ENCODE measurements at places on chromosomes 7 and 10.

DNA sequence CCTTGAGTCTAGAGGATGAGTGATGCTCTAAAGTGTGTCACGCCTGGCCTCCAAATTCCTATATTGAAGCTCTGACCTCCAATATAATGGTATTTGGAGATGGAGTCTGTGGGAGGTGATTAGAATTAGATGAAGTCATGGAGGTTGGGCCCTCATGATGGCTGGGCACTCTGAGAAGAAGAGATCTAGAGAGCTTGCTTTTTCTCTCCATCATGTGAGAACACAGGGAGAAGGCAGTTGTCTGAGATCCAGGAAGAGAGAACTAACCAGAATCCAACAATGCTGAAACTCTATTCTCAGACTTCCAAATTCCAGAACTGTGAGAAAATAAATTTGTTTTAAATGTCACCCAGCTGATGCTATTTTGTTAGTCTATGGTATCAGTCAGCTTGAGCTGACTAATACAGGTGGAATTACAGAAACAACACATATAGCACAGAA, 15.1 kb downstream of the RNF216 start:
- DNase-seq = no peak

DNA sequence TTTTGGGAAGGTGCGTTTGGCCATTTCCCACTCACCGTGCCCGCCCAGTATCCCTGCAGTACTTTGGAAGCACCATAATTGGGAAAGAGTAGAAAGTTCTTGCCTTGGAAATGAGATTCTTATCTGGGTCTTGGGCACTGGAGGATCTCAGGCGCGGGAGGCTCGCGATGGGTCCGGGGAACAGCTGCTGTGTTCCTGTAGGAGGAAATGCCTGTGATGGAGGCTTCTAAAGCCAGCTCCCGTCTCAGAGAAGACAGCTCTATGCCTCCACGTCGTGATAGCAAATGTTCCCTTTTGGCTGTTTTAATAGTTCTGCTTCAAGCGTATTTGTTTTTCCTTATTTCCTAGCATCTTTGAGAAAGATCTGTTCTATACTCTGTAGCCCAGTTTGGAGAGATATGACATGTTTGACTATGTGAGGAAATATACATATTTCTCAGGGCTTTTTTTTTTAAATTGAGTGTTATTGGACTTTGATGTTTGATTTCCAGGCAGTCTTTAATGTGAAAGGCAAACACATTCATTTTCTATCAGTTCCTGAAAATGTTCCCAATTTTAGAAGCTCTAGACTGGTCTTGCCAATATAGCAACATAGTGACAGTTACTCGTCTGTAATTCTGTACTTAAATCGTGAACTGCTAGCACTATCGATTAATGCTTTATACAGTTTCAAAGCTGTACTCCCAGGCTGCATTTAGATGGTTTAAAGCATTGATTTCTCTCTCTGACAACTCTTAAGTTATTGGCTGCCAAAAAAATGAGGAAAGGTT, 280.8 kb downstream of the DPP6 start:
- no peak for DNase-seq

- DNase-seq = no peak
These were observed 5.4 kb downstream of the COL13A1 start for GRCh38 chr10:69807122-69807521.

GRCh38 chr7:22598318-22598920, 98.4 kb upstream of the STEAP1B start:
- DNase-seq = no peak

GRCh38 chr7:90850066-90850465, 253.9 kb downstream of the CDK14 start:
- DNase-seq = no peak

- no peak for DNase-seq
These were observed 292.5 kb downstream of the GFRA1 start for GRCh38 chr10:115980470-115980869.

DNA sequence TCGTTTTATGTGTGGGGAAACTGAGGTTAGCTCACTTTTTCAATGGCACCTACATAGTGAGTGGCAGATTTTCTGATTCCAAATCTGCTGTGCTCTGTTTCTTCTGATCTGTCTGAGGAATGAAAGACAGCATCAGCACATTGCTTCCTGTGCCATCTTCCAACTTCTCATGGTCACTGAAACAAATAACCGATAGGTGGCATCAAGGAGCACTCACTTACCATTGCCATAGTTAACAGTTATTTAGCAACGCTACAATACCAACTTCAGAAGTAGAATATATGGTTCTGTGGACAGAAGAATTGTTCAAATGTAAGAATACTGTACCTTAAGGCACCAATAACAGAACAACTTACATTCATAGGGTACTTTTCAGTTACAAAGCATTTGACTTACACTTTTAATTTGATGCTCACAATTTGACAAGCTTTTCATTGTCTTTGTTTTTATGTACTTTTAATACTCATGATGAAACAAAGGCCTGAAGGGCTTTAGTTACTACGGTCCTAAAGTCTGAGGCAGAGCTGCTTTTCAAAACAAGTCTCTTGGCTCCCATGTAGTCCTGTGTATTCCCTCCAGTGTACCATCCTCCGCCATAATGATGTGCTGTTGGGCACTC, 228.9 kb upstream of the TCF7L2 start:
- DNase-seq = peak; percentile 60

DNA sequence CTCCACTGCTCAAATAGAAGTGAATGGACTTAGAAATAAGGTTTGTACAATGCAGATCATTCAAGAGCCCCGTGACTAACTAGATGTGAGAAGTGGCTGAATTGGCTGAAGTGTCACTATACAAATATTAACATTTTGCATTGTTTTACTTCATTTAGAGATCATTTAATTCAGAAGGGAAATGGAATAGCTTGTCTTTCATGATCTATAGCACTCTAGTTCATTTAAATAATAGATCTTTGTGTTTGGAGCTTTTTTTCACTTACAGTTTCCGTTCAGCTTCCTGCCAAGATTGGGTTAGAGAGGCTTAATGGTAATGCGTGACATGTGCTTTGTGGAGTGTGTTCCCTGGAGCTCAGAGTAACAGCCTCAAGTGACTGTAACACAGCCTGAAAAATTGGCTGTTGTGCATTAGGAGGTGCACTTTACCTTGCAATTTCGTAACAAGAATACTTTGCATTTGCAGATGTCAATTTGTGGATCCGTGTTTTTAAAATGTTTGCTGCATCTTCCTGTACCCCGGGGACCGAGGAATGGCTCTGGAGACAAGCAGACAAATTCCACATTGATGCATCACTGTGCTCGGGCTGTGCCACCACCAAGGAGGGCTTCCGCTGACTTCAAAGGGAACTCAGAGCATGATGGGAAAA, 170.3 kb downstream of the NRP1 start:
- no peak for DNase-seq

DNA sequence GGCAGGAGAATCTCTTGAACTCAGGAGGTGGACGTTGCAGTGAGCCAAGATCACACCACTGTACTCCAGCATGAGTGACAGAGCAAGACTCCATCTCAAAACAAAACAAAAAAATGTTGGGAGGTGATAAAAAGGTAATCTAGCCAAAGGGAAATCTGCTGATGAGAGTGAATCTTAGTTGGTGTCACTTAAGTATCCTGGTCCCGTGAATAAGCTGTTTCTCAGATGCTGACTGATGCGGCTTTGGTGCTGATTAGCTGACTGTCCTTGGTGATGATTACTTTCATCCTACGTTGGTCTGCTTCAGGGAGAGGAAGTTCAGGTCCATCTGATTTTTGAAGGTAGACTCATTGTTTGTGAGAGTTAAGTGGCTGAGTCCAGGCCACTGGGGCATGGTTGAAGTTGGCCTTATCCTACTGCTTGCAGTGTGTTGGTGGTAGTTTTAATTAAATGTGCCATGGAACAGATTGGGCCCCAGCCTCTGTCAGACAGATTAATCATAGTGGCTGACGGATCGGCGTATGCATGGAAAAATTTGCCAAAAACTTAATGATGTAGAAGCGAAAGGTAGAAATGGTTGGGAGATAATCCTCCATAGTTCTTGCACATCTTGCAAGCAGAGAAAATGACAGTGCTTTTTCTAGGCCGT, 17.4 kb upstream of the TMEM236 start:
- no peak for DNase-seq

DNA sequence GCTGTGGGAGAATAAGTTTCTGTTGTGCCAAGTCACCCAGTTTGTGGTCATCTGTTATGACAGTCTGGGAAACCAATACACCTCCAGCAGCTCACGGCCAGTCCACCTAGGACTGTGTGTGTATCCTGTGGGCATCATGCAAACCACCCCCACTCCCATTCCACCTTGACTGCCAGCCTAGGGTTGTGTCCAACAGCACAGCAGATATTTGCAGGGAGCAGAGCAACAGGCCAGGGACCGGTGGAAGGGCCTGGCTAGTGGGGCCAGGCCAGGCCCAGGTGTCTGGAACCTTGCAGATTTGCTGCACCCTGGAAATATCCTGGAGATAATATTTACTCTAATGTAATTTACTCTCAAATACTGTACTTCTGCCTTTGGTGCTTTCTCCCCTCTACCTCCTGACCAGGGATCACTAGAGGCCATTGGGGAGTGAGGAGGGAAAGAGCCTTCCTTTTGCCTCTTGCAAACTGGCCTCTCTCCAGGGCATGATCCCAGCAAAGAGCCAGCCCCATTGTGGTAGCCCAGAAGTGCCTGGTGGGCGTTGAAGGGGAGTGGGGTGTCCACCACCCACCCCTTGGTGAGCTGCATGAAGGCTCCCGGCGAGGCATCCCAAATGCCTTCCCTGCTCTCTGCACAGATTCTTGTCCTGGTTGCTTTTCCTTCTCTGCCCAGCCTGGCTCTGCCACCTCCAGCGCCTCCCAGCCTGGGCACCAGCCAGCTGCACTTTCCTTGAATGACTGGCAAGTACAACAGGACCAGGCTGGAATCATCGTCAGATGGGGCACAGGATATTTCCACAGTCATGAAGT, 15.2 kb upstream of the TPST1 start:
- no peak for DNase-seq

- no peak for DNase-seq
These were observed 24.9 kb upstream of the TNRC18 start for GRCh38 chr7:5448378-5449037.

DNA sequence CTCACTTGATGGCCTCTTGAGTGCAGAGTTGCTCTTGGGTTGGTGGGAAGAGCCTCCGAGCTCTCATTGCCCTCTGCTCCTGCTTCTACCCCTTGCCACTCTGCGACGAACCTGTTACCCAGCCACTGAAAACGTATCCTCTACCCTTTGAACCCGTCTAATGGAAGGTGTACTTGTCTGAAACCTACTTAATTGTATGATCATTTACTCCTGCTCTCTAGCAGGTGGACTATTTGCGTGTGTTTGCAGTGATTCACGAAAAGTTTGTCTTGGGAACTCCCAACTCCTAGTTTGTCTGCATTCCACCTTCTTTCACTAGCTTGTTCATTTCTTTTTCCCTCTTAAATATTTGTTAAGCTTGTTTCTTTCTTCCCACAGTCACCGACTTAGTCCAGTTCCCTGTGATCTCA, 503 bp downstream of the CROT start:
- DNase-seq = no peak

- DNase-seq = no peak
These were observed 69.6 kb upstream of the CDK1 start for GRCh38 chr10:60708666-60709065.

DNA sequence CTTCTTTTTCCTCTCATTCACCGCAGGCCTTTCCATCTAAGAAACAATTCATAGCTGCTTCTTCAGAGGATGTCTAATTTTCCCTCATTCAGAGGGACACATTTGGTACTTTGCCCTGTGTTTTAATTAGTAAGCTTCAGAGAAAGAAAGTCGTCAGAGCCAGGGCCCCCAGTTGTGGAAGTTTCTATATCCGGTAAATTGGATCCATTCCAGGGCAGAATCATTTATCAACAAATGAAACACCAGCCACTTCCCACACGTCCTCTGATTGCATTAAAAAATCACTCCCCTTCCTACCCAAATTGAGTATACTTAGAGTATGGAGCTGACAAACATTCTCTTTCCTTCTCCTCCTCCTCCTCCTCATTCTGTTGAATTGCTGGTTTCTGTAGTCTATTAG, 205.8 kb upstream of the HDAC9 start:
- DNase-seq = no peak

DNA sequence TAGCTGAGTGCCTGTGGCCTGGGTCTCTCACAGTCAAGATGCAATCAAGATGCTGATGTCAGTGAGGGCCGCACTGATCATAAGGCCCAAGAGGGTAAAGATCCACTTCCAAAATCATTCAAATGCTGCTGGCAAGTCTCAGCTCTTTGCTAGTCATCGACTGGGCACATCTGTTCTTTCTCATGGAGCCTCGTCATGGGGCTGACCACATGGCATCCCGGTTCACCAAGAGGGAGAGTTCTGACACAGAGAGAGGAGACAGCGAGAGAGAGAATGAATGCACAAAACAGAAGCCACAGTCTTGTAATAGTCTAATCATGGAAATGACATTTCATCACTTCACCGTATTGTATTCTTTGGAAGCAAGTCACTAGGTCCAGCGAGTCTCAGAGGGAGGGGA, 1067.5 kb upstream of the C7orf33 start:
- no peak for DNase-seq

- no peak for DNase-seq
These were observed 7.5 kb downstream of the MPP7 start for GRCh38 chr10:28295336-28295735.

All from iPS-NIHi11 (cell line).